ENCODE measurements at places on chromosomes 7 and 10. TPM values are rescaled to one million over a fixed set of nuclear protein-coding genes. Genes with fewer than 3 reads are reported as not detected.

NKX1-2 gene
- not detected for polyA plus RNA-seq

FEZF1 gene
- not detected for polyA plus RNA-seq

AS3MT gene
- polyA plus RNA-seq = 1.0 TPM

PRKG1 gene
- 0.03 TPM for polyA plus RNA-seq

POU6F2 gene
- polyA plus RNA-seq = not detected

LRIT1 gene
- polyA plus RNA-seq = not detected

Data from endothelial cell of umbilical vein (primary cell).